ENCODE measurements at places on chromosomes 11 and 22. TPM values are rescaled to one million over a fixed set of nuclear protein-coding genes. Genes with fewer than 3 reads are reported as not detected.

The VPREB1 gene
- not detected for total RNA-seq

The VWCE gene
- total RNA-seq: 0.97 TPM

The TRIM48 gene
- total RNA-seq: not detected

The ANO5 gene
- total RNA-seq: 2.2 TPM

The OR5AS1 gene
- total RNA-seq: not detected

The PIWIL4 gene
- total RNA-seq: 0.22 TPM

The OR52A1 gene
- not detected for total RNA-seq

The CD44 gene
- 666 TPM for total RNA-seq

The FOLR1 gene
- total RNA-seq: 0.14 TPM

The ZNF408 gene
- total RNA-seq: 17.0 TPM

The USP47 gene
- 24.7 TPM for total RNA-seq

The UBQLN3 gene
- not detected for total RNA-seq

The TRIM29 gene
- total RNA-seq: 26.6 TPM

The TH gene
- total RNA-seq: 0.20 TPM

The RTN4RL2 gene
- total RNA-seq: 87.5 TPM

The SEPTIN5 gene
- 8.3 TPM for total RNA-seq

The PTS gene
- total RNA-seq: 28.3 TPM

The DDB1 gene
- 158 TPM for total RNA-seq

The SLC35F2 gene
- total RNA-seq: 42.6 TPM
